ENCODE measurements at places on chromosomes 12 and 14. TPM values are rescaled to one million over a fixed set of nuclear protein-coding genes. Genes with fewer than 3 reads are reported as not detected.

The KIF5A gene
- total RNA-seq = 0.18 TPM

The KLRB1 gene
- not detected for total RNA-seq

The PMEL gene
- total RNA-seq = 0.68 TPM

The WSCD2 gene
- not detected for total RNA-seq

The SLCO1B1 gene
- 0.49 TPM for total RNA-seq
